ENCODE measurements at places on chromosomes 2 and 18.
A peak's percentile ranks its signal among the peaks of the same experiment; 100 is the strongest.

DNA sequence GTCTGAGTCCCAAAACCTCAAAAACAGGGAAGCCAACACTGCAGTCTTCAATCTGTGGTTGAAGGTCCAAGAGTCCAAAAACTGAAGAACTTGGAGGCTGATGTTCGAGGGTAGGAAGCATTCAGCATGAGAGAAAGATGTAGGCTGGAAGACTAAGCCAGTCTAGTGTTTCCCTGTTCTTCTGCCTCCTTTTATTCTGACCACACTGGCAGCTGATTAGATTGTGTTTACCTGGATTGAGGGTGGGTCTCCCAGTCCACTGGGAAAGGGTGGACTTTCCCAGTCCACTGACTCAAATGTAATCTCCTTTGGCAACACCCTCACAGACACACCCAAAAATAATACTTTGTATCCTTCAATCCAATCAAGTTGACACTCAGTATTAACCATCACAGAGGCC is 27.5 kb upstream of the IL1B start:
- no peak for DNase-seq

DNA sequence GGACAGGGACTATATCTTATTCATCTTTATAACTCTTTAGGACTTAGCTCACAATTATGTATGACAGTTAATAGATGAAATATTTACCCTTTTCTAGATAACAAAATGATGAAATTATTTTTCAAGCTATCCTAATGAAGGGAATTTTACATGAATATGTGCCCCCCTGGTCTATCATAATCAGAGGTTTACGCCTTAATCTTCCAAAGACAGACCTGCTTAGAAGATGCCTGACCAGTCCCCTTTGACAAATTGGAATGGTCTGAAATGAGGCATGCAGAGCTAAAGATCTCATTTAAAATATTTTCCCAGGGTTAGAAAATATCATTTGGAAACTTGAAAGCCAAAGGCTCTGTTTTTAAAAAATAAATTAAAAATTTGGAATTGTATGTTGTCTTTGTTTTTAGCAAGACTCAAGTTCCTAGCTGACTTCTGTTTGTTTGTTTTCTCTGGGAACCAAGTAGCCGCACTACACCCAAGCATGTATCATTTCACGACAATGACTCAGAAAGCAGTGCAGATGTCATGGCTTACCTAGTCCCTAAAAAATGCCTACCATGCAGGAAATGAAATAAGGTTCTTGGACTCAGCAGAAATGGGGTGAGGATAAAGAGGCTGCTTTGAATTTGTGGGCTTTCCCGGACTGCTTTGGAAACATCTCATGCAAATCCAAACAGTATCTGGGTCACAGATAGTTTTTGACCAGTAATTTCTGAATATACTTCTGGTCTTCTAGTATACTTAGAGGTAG is 162.1 kb downstream of the ZEB2 start:
- DNase-seq: peak; percentile 77

GRCh38 chr2:45237850-45238542 is 228.7 kb upstream of the SIX2 start:
- peak; percentile 76 for DNase-seq

GRCh38 chr2:44398243-44398897 is 36.6 kb downstream of the CAMKMT start:
- DNase-seq: no peak

DNA sequence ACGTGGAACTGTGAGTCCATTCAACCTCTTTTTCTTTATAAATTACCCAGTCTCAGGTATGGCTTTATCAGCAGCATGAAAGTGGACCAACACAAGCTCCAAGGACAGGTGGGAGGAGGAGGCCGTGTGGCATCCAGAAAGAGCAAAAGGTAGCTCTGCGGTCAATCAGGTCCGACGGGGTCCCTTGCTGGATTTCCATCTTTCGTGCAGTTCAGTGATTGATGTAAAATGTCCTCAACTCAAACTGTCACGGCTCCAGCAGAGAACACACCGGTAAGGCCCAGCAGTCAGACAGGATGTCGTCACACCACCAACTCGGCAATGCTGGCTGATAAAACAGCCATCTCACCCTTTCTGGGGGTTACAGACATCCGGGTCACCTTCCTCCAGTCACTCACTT is 123.3 kb downstream of the PXDN start:
- no peak for DNase-seq

- no peak for DNase-seq
Observed at GRCh38 chr2:25586726-25587144, 86.6 kb downstream of the DTNB start.

- no peak for DNase-seq
Observed at GRCh38 chr18:49757513-49758262, 55.6 kb downstream of the ACAA2 start.

GRCh38 chr2:21353879-21354679 is 230.3 kb downstream of the TDRD15 start:
- no peak for DNase-seq

DNA sequence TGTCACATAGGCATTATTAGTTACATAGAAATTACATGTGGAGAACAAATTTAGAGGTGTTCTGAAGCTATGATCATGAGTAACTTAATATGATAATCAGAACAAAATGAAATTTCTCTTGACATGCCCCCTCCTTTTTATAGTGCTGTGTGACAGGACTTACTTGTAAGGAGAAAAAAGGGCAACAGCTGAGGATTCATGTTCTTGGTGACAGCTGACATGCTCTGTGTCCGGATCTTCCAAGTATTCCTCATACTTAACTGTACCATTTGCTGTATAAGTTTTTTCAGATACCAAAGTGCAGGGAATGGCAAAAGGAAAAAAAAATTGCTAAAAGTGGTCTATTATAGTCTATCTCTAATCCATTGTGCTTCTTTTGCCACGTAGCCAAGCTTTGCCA is 3.5 kb upstream of the MYL1 start:
- no peak for DNase-seq

GRCh38 chr2:241187101-241187917 is 1.2 kb upstream of the ANO7 start:
- no peak for DNase-seq

GRCh38 chr2:190497428-190497827 is 37.1 kb downstream of the NEMP2 start:
- DNase-seq: no peak
